Stimulated activated naive CD4-positive, alpha-beta T cell (primary cell): ENCODE measurements at places on chromosomes 1 and 21.

- no peak for DNase-seq
These were observed 2.6 kb downstream of the MTF2 start for GRCh38 chr1:93081716-93082115.

DNA sequence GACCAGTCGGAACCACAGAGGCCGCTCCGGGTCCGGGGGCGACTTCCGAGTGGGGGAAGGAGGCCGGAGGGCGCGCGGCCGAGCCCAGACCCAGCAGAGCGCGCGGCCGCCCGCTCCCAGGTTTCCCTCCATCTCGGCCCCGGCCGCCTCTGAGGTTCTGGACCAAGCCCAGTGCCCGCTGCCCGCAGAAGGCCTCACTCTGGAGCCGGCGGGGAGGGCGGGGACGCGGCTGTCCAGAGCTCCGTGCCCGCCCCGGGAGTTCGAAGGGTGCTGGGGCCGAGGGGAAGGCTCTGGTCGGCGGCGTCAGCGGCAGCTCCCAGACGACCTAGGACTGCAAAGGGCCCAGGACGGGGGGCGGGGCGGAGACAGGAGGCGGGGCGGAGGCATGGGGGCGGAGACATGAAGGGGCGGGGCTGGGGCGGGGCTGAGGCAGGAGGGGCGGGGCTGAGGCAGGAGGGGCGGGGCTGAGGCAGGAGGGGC, 48.0 kb upstream of the SLC19A1 start:
- DNase-seq = peak; percentile 84

- no peak for DNase-seq
These were observed 17.9 kb downstream of the IFNAR2 start for GRCh38 chr21:33247599-33247998.

GRCh38 chr1:245128381-245129101, 26.2 kb upstream of the KIF26B start:
- no peak for DNase-seq

DNA sequence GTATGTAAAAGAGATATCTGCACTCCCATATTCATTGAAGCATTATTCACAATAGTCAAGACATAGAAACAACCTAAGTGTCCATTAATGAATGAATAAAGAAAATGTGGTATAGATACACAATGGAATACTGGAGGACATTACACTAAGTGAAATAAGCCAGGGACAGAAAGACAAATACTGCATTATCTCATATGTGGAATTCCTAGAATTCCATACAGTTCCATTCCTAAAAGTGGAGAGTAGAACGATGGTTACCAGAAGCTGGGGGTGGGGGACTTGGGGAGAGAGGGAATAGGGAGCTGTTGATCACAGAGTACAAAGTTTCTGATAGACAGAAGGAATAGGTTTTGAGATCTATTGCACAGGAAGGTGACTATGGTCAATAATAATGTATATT, 7.4 kb downstream of the TMED5 start:
- no peak for DNase-seq

GRCh38 chr1:155062702-155063411, 683 bp upstream of the EFNA4 start:
- peak; percentile 52 for DNase-seq

GRCh38 chr1:207890136-207890738, 20.7 kb downstream of the CD34 start:
- DNase-seq = no peak

- no peak for DNase-seq
These were observed 42.0 kb downstream of the CAPZB start for GRCh38 chr1:19443326-19443725.

GRCh38 chr1:204623894-204624361, 61.6 kb downstream of the LRRN2 start:
- no peak for DNase-seq

GRCh38 chr1:190754666-190755065, 277.0 kb upstream of the BRINP3 start:
- DNase-seq = no peak

DNA sequence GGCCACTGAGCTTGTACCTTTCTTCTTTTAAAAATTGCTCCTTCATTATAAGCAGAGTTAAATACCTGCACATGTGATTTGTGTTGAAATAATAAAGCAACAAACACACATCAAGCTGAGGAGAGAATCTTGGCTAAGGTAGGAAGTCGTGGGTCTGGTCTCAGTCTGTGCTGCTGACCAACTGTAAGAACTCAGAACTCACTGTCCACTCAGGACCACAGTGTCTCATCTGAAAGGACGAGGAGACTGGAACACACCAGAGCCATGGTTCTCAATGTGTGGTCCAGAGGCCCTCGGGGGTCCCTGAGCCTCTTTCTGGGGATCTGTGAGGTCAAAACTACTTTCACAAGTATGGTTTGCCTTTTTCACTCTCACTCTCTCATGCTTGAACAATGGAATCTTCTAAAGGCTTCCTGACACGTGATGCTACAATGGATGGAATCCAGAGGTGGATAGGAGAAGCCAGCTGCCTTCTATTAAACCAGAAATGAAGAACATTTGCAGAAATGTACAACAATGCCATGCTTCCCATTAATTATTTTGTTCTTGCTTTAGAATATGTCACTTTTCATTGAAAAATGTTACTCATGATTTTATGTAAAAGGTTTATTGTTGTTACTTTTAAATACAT, 17.3 kb upstream of the ETS2 start:
- no peak for DNase-seq

GRCh38 chr1:156533568-156534220, 33.1 kb upstream of the MEF2D start:
- DNase-seq = no peak

DNA sequence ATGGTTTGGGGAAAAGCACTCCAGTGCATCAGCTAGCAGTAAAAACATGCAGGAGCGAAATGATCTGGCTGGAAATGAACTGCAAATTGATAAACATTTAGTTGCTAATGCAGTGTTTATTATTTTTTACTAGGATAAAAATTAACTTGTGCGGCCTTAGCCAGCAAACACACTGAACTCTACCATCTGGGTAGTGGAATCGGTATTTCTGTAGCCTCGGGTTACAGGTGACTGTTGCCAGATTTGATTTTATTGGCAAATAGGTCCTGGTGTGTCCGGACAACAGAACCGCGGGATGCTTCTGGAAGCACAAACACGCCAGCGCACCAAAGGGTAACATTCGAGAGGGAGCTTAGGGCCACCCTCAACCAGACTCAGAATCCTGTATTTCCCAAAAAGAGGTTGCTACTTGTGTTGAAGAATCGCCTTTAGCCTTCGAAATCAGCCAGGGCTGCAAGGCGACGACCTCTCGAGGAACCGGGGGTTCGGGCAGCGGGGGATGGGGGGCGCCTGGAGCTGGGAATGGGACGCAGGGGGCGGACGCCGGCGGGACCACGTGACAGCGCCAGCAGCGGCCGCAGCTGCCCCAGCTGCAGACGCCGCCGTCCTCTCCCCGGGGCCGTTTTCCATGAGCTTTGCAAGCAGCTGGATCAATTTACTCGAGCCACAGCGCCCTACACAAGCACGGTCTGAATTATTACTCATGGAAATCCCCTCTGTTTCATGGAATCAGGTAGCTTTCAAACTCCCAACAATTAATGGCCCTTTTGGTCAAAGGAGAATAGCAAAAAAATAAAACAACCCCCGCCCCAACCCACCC, 158.8 kb downstream of the TOMM20 start:
- no peak for DNase-seq
